ENCODE measurements at places on chromosomes 11 and 22.

DNA sequence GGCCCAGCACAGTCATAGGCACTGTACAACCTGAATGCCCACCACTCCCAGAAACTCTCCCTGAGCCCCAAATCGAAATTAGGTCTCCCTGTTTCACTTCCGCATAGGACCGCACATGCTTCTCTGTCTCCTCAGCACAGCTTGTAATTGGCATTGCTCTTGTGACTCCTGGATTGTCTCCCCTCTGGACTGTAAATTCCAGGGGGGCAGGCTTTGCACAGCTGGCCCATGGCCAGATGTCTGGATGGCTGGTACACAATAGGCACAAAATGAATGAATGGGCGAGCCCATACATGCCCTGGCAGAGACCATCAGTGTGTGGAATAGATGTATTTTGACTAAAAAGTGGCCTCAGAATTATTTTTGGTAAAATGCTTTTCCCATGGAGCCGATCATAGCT, 63.3 kb upstream of the PHF21B start:
- no peak for DNase-seq

- no peak for DNase-seq
Observed at GRCh38 chr11:57056735-57057134, 68.0 kb downstream of the OR5AK2 start.

DNA sequence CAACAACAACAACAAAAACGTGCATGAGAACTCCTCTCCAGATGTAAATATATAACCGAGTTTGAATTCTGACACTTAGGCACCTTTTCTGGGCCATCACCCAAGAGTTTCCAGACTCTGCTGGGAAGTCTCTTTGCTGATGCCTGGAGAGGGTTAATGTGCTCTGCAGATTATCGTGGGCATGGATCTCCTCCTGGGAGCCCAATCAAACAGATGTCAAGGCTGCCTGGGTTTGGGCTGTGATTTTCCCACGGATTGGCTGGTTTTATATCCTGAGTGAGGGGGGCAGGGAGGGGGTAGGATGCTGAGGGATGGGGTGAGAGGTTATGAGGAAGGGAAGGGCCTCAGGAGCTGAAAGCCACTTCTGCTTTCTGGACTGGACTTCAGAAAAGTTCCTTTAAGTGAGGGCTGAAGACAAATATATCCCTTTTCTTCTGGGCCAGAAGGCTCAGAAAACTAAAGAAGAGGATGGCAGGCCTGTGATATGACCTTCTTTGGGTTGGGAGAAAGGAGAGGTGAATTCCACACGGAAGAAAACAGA, 4.2 kb downstream of the ELF5 start:
- no peak for DNase-seq

DNA sequence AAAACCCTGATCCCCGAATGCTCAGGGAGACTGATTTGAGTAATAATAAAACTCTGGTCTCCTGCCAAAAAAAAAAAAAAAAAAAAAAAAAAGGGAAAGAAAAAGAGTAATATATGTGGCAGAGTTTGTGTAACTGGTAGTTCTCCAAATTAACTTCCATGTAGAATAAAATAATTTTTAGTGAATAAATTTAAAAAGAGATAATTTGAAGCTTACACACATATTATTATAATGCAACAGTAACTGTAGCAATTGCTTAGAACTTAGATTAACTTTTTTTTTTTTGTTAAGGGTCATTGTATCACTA, 11.0 kb upstream of the MRPL17 start:
- DNase-seq, result no peak

DNA sequence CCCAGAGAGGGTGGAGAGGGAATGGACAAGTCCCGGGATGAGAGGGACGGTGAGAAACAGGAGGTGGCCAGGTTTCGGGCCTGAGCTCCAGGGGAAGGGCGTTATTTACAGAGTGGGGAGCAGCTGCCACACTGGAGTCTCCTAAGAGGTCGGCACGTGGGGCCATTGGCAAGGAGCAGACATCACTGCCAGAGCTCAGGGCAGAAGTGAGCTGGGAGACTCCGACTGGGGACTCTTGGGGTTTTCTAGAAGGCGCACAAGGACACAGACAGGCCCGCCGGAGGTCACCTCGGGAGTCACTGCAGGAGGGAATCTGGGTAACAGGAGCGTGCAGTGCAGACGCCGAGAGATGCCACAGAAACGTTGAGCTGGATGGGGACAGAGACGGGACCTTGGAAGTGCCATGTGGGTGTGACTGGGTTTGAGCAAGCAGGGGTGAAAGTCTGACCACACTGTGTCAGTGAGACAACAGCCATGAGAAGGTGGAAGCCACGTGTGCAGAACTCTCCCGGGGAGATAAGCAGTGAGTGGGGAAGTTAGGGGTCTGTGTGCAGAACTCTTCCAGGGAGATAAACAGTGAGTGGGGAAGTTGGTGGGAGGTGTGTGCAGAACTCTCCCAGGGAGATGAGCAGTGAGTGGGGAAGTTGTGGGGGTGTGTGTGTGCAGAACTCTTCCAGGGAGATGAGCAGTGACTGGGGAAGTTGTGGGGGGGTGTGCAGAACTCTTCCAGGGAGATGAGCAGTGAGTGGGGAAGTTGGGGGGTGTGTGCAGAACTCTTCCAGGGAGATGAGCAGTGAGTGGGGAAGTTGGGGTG, 187.5 kb downstream of the SHANK2 start:
- no peak for DNase-seq

DNA sequence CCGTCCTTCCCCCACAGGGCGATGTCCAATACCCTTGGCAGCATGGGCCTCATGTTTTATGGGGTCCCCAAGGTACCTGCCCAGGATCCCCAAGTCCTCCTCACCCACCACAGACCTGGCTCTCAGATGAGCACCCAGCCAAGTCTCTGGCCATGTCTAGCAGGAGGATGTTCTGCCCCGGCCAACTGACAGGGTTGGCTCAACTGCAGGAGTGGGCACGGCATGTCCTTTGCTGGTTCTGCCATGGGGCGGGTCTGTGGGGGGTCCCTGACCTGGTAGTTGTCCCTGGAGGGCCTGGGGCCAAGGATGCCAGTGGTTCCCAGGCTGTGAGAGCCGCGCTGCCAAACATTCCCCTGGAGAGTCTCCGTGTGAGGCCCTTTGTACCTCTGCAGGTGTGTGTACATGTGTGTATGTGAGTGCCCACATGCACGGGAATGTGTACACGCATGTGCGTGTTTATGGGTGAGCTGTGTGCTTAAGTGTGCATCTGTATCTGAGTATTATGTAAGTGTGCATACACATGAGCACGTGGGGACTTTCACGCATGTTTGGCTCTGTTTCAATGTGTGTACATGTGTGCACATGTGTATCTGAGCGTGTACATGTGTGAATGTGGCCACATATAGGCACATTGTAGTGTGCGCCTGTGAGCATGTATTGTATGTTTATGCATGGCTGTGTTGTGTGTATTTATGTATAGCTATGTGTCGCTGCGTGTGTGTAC, 85.5 kb downstream of the KCNQ1 start:
- no peak for DNase-seq

DNA sequence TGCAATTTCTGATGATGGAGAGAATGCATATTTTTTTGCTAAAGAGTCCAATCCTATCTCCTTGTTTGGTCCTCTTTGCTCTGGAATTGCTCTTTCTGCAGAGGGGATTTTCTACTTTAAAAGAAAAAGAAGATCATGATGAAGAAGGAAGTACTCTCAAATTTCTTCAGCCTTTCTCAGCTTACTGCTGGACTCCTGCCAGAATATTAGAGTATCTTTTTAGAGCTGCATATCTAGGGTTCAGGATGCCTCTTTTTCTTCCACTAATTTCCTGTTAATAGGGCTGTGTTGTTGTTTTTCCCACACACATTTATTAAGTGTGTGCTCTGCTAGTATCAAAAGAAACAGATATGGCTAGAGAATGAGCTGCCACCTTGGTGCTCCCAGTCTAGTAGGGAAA, 18.2 kb downstream of the UBASH3B start:
- DNase-seq, result no peak

GRCh38 chr22:39169797-39170466, 17.5 kb upstream of the CBX7 start:
- no peak for DNase-seq

DNA sequence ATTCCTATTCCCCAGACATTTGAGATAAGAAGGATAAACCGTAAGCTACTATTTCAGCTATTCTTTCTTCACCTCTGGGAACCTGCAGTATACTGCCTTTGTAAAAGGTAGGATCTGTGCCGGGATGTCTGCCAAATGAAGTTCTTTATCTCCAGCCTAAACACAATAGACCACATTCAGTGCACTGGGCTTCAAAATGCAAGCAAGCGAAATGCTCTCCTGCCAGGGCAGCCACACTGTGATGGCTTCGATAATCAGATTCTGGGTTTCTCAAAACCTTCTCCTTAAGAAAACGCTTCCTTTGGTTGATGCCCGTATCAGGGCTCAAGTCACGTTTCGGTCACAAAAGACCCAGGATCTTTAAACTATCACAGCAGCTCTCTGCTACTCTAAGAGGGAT, 299.5 kb upstream of the B3GAT1 start:
- no peak for DNase-seq

GRCh38 chr22:43000441-43001175, 14.3 kb downstream of the PACSIN2 start:
- DNase-seq, result no peak

- DNase-seq, result no peak
Observed at GRCh38 chr22:33476206-33476605, 418.0 kb upstream of the SYN3 start.

DNA sequence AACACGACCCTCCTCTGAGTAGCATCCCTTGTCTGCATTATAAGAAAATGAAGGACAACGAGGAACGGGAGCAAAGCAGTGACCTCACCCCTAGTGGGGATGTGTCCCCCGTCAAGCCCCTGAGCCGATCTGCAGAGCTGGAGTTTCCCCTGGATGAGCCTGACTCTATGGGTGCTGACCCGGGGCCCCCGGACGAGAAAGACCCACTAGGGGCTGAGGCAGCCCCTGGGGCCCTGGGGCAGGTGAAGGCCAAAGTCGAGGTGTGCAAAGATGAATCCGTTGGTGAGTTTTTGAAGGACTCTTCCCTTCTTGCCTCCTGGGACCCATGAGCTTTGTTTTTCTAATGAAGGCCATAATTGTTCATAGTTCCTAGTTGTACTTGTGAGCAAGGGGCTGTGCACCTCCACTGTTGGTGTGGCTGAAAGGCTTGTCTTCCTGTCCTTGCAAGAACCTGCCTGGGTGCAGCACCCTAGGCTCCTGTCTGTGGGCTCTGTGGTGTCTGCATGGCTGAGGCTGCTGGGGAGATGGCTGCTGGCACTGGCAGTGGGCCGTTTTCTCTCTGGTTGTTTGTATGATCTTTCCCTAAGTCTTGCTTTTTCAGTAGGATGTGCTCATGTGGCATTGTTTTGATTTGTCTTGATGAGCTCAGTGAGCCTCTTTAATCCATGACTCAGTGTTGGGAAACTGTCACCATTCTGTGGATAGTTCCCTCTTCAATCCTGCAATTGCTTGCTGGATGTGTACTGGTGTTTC, 10.1 kb downstream of the DGCR8 start:
- DNase-seq, result no peak

GRCh38 chr11:12841946-12842630, 167.0 kb upstream of the RASSF10 start:
- DNase-seq, result no peak

DNA sequence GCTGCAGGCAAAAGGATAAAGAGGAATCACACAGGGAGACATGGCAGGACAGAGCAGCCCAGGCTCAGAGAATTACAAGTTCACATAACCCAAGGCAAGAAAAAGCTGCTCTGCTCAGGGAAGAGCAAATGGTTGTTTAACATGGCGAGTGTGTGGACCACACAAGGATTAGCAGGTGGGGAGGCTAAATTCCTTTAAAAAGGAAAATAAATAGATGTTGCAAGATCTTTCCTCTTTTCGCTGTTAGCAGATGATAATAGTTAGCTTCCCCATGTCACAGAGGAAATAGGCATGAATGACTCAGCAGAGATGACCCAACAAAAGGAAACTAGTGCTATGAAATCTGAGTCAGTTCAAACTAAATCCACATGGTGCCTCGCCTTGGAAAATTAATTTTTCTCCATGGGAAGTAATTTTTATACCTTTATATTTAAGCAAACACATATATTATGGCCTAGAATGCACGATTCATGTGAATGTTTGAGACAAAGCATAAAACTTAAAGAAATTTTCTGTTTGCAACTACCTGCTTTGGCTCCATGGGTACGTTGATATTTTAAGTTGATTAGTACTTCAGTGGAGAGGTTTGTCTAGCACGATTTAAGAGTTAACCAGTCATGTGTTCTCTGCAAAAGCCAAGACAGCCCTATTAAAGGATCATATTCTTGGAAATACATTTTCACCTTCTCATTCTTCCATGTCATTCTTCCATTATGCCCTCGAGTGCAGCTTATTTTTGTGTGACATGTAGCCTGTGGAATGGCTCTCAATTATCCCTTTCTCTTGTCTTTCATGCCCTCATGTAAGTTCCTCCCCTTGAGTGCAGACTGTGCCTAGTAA, 38.5 kb upstream of the FJX1 start:
- DNase-seq, result no peak

DNA sequence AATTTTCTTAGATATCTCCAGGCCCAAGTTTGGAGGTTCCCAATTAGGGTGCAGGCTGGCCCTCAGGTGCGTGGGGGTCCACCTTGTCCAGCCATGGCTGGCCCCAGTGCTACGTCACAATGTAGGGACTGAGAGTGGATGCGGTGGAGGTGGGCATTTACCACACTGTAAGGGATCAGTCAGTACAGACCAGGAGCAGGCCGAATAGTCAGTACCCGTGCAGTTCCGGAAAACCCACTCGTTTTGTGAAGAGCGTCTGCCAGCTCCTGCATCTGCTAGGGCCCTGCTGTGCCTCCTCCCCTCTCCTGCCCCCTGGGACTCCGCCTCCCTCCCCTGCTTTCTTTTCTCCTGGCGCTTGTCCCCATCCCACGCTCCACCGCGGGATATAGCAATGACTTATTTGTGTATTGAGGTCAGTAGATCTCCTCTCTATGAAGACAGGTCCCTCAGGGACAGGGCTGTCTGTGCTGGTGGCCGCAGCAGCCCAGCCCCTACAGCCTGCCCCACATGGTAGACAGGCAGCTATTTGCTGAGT, 50.4 kb upstream of the SEPTIN5 start:
- DNase-seq, result no peak

GRCh38 chr11:65298655-65299179, 15.9 kb upstream of the CDC42EP2 start:
- no peak for DNase-seq

DNA sequence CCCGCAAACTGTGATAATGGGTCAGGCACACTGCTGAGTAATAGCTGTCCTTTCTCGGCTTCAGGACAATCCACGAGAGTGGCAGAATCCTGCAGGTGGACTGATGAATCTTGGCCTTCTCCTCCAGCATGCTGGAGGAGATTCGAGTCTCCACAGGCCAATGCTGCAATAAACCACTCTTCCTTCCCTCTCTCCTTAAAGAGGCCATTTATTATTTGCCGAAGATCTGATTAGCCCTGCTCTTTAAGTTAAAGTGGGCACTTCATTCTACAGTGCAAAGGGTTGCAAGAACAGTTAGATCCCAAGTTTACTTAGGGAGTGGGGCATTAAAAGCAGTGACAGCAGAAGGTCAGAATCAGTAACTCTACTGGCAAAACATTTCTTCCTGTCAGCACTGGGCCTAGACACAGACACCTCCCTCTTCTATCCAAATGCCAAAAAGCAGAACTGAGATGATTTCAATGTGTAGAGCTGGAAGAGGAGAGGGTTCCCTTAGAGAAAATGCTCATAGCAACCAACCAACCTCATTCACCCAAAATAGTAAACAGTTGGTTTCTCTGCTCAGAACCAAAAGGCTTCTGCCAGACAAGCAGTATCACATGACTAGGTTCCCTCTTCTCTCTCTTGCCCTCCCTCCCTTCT, 121.7 kb downstream of the SGSM3 start:
- DNase-seq, result no peak
